ENCODE measurements at places on chromosomes 13 and 19.

GRCh38 chr13:36981156-36981743 lies 17.9 kb downstream of the ALG5 start:
- DNase-seq = no peak

GRCh38 chr19:56732976-56733375 lies 61.4 kb upstream of the ZNF835 start:
- no peak for DNase-seq

GRCh38 chr13:23600534-23600933 lies 30.3 kb downstream of the TNFRSF19 start:
- DNase-seq = no peak

- no peak for DNase-seq
Measured at GRCh38 chr19:3504735-3505134, 1.4 kb upstream of the FZR1 start.

DNA sequence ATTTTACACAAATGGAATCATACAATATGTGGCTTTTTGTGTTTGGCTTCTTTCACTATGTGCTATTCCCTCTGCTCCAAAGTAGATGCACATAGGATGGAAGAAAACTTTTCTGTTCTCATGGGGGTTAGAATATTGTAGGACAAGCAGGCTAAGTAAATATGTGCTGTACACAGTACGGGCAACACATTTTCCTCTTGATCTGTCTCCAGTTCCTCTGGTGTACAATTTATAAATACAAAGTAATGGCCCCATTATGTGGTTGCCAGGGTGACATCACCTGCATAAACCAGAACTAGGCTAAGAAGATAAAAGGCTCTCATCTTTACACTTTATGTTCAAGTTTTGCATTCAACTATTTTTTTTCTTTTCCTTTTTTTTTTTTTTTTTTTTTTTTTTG lies 41.0 kb upstream of the SOX21 start:
- DNase-seq = no peak

- no peak for DNase-seq
Measured at GRCh38 chr13:50543141-50543540, 300.4 kb downstream of the DLEU7 start.

- DNase-seq = no peak
Measured at GRCh38 chr13:90055121-90055520, 1292.4 kb upstream of the MIR17HG start.

DNA sequence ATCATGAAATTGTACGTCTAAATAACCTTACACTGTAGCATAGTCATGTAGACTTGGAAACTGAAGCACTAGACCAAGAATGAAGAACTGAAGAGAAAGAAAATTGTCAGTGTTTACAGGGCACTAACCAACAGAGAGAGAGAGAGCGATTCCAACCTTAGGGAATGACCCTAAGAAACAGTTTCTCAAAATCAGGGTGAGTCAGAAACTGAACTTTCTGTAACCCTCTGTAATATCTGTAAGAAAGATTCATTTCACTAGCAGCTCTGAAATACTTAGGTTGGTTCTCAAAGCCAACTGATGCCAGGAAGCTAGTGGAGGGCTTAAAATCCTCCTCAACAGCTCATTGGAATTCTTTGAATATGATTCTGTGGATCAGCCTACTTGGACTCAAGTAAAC lies 936.9 kb downstream of the EFNB2 start:
- DNase-seq = no peak

GRCh38 chr13:77579959-77580358 lies 44.5 kb downstream of the SCEL start:
- DNase-seq = no peak

- DNase-seq = no peak
Measured at GRCh38 chr19:45419396-45419795, 4.3 kb downstream of the ERCC1 start.

DNA sequence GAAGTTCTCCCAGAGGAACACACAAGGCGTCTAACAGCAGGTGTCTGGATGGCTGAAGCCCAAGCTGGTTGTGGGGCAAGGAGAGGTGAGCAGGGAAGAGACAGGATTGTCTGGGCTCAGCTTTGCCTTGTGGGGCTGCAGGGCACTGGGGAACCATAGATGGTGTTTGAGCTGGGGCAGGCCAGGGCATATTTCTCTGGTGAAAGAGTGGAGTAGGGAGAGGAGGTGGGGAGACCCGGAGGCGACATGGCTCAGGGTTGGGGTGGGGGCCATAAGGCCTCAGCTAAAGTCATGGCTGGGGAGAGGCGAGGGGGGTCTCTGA lies 5.4 kb upstream of the PALM start:
- DNase-seq = no peak

DNA sequence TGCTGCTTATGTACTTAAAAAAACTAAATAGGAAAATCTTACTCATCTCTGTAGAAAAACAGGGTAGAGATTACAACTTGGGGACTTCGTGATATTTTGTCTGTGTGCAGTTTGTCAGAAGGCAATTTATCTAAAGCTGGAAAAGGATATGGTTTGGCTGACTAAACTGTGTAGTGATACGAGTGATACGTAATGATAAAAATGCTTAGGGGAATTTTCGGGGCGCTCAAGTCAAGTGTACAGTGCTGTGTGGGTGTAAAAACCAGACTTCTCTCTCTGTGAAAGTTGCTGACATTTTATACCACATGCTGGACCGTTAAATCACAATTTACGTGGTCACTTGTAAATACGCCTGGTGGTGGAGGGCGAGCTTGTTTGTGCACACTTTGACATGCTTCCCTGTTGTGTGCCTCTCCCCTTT lies 221.7 kb downstream of the KCNRG start:
- DNase-seq = no peak

GRCh38 chr13:106449096-106449495 lies 86.4 kb downstream of the EFNB2 start:
- no peak for DNase-seq
